Hypothalamus (tissue), 51 donors: ENCODE measurements at places on chromosomes 16 and 17.
A peak's percentile ranks its signal among the peaks of the same experiment; 100 is the strongest.

DNA sequence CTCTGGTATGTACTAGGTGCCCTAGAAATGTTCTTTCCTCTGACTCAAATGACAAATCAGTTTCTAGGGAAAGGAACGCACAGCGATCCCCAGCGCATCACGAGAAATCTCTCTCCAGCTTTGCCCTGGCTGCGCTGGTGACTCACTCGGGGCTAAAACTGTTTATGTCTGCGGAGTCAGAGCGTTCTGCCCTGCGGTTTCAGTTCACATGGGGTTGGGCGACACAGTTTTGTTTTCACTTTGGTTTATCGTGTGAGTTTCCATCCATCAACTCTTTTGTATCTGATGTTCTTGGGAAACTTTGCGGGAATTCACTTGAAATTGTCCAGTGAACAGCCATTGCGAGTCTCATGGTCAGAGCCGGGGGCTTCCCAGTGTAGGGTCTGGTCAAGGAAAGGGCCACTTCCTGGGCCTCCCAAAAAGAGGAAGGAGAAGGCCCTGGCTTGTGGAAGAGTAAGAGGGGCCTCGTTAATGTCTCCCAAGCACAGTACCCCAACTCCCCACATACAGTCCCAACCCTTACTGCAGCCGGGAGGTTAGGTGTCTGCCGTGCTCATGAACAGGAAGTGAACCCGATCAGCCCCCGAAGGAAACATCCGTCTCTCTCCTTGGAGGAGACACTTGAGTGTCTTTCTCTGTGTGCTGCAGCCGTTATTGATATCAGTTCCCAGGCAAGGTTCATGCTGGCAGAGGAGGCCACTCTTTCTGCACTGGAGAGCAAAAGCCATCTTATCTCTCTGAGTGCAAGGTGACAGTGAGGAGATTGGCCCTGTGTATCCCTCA lies 643.2 kb downstream of the WWOX start:
- no peak for DNase-seq

DNA sequence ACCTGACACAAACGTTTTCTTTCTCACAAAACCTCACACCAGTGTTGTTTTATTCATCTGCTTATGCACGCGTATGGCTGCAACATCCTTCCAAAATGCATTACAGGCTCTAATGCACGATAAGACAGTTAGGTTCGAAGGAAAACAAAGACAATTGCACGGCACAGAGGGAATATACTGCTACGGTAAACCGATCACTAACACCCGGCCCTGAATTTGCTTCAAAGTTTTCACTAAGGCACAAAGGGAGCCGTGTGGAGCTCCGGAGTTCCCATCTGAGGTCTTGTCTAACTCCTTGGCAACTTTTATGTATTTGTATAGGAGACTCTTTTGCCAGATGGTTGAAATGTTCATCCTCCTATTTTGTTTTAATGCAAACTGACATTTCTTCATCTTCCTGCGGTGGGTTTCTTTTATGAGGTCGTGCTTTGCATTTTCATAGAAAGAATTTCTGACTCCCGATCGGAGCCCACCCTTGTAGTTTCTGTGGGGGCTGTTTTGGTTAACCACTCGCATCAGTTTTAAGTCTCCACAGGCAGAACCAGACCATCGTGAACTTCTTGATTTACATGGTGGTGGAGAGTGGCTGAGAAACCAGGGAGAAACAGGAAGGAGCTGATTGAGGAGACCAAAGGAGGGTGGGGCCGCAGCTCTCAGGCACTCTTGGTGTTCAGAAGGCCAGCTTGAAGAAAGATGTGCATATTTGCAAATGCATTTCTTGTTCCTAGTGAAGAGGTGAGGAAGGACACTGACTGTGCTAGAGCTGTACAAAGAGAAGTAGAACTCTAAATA lies 516.8 kb downstream of the MAF start:
- no peak for DNase-seq

DNA sequence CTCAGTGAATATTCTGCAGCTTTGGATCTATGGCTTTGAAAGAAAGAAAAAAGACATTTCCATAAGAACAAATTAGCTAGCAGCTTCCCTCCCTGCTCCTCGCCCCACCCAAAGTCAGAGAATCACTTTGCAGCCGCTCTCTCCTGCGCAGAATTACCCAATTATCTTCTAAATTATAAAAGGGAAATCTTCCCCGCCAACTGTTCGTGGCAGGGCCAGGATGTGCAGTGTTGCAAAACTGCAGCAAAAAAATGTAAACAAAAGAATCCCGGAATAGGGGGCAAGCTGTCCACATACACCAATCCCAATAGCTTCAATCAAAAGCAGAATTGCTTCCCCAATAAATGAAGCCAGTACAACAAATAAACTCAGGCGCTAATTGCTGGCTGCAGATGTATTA lies 510.6 kb downstream of the RBFOX1 start:
- DNase-seq: no peak

DNA sequence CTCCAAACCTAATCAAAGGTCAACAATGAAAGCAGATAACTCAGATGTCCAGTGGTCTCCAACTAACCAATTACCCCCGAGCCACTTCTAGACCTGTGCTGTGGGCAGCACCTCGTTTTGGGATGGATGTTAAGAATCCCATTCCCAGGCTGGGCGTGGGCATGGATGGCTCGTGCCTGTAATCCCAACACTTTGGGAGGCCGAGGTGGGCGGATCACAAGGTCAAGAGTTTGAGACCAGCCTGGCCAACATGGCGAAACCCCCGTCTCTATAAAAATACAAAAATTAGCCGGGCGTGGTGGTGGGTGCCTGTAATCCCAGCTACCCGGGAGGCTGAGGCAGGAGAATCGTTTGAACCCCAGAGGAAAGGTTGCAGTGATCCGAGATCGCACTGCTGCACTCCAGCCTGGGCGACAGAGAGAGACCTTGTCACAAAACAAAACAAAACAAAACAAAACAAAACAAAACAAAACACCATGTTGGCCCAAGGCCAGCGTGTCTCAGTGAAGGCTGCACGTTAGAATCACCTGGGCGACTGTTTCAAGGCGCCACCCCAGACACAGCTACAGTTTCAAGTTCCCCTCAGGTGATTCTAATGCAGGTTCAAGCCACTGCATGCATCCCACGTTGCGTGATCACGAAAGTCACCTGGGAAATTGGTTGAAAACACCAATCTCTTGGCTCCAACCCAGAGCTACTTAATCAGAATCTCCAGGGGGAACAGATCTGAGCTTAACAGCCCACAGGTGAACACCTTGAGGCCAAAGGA lies 21.3 kb downstream of the COX4I1 start:
- no peak for DNase-seq

- no peak for DNase-seq
Observed at GRCh38 chr16:59210955-59211541, 476.9 kb upstream of the GOT2 start.

- no peak for DNase-seq
Observed at GRCh38 chr17:68993112-68993511, 37.9 kb upstream of the ABCA8 start.

GRCh38 chr17:72432881-72433280 lies 312.1 kb downstream of the SOX9 start:
- no peak for DNase-seq

DNA sequence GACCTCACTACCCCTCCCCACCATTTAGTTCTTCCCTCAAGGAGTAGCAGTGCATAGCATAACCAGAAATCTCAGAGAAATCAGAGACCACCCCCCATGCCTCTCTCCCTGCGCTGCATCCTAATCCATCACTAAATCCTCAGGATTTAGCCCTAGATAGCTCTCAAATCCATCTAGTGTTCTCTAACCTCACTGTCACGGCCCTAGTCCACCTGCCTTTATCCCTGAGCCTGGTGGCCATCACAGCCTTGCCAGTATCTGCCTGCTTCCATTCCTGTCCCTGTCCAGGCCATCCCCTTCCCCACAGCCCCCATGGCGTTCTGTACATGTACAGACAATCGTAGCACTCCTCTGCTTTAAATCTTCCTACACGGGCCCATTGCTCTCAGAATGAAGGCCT lies 19.1 kb downstream of the CBLN1 start:
- no peak for DNase-seq

GRCh38 chr17:83136156-83136555 lies 56.7 kb downstream of the METRNL start:
- no peak for DNase-seq

DNA sequence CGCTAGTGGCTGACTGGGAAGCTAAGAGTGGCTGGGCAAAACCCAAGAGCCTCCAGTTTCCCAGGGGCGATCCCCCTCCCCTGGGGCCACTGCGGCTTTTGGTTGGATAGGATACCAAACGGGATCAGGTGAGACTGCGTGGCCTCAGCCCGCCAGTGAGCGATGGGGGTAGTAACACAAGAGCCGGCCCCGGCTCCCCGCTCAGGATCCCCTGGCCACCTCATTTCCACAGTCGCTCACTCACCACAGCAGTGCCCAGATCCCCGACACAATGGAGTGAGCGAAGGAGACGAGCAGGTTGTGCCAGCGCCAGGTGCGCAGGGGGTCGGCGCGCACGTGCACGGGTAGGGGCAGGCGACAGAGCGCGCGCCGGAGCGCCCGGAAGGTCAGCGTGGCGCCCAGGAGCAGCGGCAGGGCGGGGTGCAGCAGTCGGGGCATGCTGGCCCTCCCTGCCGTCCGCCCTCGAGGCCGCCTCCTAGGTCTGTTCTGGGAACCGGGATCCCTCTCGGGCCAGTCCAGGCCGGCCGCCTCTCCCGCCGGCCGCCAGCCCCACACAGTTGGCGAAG lies 290 bp downstream of the TLCD1 start:
- DNase-seq: no peak

DNA sequence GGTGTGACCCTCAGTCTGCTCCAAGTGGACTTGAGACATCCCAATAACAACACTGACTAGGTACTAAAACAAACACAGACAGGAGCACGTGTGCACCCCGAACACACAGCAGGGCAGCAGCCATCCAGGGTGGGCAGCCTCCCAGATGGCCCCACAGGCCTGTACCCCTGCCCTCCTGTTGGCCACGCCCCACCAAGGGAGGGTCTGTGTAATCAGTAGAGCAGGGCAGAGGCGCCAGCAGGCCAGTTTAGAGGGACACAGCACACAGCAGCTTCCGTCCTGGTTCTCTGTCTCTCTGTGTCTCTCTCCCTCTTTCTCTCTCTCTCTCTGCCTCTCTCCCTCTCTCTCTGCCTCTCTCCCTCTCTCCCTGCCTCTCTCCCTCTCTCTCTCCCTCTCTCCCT lies 21.4 kb downstream of the ACTG1 start:
- no peak for DNase-seq

DNA sequence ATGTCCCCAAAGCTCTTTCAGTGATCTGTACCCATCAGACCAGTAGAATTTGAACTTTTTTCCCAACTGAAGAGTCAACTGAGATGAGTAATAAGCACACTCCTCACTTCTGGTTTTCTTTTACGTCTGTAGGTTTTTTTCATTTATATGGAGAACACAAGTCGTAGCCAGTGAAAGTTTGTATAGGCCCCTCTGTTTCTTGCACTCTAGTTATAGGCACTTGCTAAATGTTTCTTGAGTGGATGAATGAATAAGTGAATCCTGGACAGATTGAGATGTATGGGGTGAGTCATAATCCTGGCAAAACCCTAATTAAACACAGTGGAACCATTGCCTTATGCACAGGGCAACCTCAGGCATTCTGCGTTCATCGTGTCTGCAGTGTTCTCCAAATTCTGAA lies 193.7 kb upstream of the TBX2 start:
- DNase-seq: no peak

GRCh38 chr16:48574140-48574539 lies 35.8 kb downstream of the N4BP1 start:
- no peak for DNase-seq

- DNase-seq: no peak
Observed at GRCh38 chr16:19858340-19859018, 26.2 kb downstream of the GPRC5B start.

GRCh38 chr16:10067835-10068234 lies 114.4 kb downstream of the GRIN2A start:
- no peak for DNase-seq

DNA sequence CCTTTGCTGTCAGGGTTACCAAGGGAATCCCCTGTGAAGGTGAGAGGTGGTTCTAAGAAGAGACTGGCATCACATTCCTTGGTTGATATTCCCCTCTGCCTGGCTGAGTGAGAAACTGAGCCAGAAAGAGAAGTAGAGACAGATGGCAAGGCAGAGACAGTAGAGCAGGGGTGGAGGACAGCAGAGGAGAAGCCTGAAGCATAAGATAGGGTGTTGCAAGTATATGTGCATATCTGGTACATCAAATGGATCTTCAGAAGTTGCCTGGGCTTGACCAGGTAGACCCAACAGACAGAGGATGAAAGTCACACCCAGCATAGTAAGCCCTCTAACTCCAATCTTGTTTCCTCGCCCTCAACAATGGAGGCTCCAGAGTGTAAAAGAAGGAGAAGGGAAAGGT lies 7.9 kb upstream of the THUMPD1 start:
- DNase-seq: no peak

DNA sequence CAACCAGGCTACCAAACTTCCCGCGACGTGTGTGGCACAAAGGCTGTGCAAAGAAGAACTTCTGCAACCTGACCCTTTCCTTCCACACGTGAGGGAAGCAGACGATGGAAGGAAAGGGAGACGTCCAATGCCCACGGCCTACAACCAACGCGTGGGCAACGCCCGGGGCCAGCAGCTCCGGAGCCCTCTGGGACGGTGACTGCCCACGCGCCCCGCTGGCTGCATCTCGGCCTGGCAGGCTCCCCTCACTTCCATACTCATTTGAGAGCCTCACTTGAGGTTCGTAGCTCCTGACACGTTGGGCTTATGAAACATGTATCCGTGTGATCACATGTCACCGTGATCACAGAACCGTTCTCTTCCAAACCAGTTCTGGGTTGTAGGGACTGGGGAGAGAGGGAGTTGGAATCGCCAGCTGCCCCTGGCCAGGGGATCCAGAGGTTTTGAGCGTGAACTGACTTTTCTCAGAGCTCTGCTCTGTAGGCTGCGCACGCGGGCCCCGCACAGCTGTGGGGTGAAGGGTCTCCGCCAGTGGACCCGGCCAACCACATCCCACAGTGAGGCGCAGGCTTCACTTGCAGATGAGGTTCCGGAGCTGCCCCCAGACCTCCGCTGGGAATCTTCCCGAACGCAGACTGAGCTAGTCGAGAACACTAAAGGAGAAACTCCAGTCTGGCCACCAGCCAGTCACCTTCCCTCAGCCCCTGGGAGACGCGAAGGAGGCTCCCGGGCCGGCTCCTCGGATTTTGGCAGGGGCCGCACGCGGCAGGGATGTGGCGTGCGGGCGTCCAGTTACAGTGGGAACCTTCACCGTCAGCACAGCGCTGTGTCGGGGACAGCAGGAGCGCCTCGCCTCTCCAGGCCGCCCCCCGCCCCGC lies 1.0 kb downstream of the LMF1 start:
- no peak for DNase-seq

- no peak for DNase-seq
Observed at GRCh38 chr17:45820052-45820780, 24.5 kb upstream of the SPPL2C start.

- peak; percentile 42 for DNase-seq
Observed at GRCh38 chr17:5031365-5032082, 3.7 kb downstream of the SLC52A1 start.

DNA sequence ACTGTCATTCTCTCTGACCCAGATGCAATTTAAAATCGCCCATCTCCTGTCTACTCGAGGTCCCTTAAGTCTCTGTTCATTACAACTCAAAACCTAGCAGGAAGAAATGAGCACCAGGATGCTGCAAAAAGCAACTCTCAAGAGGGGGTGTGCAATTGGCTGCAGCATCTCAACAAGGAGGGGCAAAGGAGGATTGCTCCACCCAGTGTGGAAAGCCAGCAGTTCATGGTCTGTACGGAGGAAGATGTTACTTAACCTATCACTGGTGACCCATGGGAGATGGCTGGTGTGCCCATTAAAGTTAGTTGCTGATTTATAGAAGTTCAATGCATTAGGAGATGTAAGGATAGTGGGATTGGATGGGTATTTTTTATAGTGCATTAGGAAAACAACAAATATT lies 147.4 kb downstream of the CDK5R1 start:
- DNase-seq: no peak
